ENCODE measurements at places on chromosomes 2 and 18.

DNA sequence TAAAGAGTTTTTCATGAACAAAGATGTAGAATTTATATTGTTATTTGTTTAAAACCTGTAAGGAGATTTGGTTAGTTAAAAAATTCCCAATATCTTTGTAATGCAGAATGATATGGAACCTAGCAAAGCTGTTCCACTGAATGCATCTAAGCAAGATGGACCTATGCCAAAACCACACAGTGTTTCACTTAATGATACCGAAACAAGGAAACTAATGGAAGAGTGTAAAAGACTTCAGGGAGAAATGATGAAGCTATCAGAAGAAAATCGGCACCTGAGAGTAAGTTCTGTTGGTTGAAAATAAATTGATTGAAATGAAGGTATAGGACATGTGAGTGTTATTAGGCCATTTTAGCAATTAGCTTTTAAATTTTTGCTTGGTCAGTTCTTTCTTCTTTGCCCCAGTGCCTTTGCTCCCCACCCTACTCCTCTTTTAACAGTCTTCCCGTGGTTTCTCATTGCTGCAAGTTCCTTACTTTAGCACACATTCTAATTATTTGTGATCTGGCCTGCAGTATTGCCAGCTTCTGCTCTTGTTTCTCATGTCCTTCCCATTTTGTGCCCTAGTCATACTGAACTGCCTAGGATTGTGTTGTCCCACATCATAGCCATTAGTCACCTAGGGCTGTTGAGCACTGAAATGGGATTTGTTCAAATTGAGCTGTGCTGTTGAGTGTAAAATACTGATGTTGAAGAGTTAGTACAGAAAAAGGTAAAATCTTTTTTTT is 36.6 kb downstream of the VAPA start:
- no peak for DNase-seq

DNA sequence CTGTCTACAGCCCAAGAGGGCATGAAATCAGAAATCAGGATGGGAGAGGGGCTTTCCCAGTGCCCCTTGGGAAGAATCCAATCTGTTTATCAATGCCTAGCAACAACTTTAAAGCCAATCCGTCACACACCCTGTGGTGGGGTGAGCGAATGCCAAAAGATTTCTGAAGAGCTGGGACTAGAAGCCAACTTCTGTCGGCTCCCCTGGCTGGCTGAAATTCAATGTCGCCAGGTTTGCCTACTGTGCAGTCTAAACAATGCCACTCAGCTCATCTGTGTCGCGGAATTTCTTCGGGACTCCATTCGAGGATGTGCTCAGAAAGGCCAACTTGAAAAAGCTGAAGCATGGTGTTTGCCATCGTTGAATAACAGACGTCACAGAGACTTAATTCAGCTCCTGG is 31.5 kb upstream of the NCKAP5 start:
- DNase-seq = no peak

- no peak for DNase-seq
These were observed 1.1 kb upstream of the SNTG2 start for GRCh38 chr2:949384-950079.

DNA sequence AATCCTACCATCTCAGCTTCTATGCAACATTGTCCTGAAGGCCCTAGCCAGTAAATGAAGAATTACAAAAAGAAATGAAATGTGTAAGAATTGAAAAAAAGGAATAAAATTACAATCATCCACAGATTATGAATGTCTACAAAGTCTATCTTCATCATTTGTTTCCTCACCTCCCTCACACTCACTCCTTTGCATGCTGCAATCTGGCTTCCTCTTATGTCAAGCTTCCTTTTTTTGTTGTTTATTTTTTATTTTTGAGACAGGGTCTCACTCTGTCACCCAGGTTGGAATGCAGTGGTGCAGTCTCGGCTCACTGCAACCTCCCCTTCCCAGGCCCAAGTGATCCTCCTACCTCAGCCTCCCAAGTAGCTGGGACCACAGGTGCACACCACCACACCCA is 129.0 kb downstream of the CABYR start:
- DNase-seq = no peak

DNA sequence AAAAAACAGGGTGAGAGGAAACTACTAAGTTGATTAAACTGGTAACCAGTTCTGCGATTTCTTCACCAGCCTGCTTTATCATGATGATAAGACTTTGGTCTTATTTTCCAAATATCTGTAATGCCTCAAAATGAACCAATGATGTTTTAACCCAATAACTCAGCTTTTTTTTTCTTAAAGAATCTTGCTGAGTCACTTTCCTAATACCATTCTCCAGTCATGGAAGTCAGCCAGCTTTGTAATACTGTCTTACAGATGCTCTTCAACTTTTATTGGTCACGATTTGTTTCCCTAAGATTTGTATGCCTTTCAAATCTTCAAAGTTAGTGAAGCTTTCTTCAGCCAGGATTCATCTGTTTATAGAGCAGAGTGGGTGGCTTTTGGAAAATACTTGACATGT is 47.7 kb upstream of the SMIM21 start:
- DNase-seq = no peak

- DNase-seq = no peak
These were observed 67.0 kb downstream of the IRS1 start for GRCh38 chr2:226732478-226733188.

DNA sequence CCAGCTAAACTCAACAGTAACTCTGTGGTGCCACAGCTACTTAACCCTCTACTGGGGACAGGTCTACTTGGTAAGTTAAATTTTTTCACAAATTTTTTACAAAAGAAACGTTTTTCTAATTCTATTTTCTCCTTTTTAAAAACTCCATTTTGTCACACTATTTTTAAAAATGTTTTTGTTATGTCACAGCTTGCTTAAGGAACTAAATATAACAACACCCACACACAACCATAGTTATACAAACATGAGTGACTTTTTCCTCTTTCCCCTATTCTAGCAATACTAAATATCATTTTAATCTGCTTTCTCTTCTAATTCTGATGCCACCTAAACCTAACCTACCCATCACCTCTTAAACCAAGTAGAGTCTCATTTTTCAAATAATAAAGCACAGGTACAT is 160.5 kb upstream of the EPC2 start:
- DNase-seq = no peak

GRCh38 chr2:216012133-216012829 is 1.1 kb downstream of the MREG start:
- DNase-seq = no peak

GRCh38 chr2:222064286-222064685 is 234.5 kb downstream of the PAX3 start:
- no peak for DNase-seq

DNA sequence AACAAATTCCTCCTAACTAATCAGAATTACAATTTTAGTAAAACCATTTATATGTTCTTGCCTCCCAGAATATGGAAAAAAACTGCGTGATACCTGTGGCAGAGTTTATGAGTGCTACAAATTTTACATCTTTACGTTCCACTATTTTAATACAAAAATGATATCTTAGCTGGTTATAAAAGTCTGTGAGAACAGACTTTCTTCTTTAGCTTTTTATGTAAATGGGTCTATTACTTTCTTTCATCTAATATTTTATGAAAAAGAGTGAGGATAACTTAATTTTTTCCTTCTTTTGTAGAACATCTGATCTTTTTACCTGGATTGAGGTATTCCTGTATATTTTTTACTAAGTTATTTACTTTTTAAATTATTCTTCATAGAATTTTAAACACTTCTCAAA is 22.1 kb upstream of the REG3A start:
- DNase-seq = no peak
